ENCODE measurements at places on chromosomes 1 and 21.
A peak's percentile ranks its signal among the peaks of the same experiment; 100 is the strongest.

DNA sequence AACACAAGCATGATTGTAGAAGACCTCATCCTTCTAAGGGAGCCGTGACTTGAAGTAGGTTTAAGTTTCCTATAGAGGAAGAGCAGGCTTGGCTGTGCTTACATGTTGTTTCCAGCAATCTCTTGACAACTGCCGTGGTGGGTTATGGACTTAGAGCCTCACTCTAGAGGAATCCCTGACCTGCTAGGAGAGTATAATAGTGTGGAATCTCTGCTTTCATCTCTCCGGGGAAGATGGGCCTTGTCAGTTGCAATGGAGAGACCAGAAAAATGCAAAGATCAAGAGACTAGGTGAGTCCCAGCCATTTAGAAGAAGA lies 137.6 kb downstream of the MIS18A start:
- DNase-seq, result no peak

- DNase-seq, result no peak
Observed at GRCh38 chr1:12460911-12461621, 156.9 kb downstream of the DHRS3 start.

DNA sequence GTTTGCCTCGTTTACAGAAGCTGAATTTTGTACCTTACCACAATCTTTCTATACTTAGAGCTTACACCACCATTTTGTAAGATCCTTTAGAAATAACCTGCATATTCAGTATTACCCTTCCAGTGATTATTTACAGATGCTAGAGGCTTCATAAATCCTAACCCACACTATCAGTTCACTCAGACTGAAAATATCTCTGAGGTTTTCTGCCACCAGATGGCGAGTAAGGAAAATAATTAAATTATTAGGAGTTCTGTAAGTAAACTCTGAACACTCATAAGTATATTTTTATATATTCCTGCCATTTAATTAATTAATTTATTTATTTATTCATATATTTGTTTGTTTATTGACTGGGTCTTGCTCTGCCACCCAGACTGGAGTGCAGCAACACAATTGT lies 1635.2 kb downstream of the PLA2G4A start:
- no peak for DNase-seq

- no peak for DNase-seq
Observed at GRCh38 chr1:3074800-3075199, 5.8 kb downstream of the PRDM16 start.

DNA sequence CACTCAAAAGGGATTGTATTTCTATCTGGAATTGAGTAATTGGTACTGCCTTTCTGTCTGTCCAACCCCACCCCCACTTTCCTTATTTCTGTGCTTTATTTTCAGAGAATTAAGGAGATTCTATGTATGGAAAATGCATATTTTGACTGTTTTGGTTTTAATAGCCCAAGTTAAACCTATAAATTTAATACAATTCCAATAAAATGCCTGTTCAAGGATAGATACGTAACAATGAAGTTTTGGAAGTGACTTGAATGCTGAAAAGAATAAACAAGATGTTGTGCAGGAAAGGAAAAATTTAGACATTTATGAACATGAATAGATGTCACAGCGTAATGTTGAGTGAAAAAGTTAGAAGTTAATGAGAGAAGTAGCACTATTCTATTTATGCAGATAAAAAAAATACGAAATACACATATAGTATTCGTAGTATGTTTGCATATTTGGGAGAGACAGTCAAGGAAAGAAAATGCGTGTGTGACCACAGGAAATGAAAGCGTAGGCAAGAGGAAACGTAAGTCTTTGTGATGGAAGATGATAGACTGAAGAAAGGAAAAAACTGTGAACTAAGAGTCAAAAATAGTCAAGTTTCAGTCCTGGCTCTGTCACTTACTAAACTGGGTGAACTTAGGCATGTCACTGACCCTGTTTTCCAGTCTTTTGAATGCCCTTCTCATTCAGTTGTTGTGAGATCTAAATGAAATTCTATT lies 62.1 kb downstream of the MEF2D start:
- DNase-seq, result no peak

DNA sequence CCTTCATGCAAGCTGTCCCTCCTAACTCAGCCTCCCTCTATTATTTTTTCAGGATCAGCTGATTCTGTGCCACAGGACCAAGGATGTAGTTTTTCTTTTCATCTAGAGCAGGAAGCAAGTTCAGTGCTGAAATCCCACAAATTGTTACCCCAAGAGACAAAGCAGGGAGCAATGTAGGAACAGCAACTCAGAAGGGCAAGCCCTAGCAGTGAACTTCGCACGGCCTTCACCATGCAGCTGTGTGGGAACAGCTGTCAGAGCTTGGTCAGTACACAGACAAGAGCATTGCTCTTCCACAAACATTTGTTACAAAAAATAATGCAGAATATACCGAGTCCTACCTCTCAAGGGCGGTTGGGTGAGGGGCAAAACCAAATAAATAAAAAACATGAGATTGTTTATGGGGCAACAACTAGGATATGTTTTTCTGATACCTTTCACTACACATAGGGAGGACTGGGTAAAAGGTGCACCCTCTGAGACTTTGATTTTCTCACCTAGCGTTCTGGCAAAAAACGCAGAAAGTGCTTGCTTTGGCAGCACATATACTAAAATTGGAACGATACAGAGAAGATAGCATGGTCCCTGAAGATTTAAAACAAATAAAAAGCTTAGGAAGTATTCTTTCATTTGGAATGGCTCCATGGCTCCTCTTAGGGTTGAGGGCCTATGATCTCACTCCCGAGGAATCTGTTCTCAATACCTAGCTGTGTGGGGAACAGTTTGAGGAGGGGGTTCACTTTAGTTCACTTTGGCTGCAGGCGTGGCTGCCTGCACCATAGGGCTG lies 37.1 kb upstream of the ANGPTL7 start:
- DNase-seq, result no peak

DNA sequence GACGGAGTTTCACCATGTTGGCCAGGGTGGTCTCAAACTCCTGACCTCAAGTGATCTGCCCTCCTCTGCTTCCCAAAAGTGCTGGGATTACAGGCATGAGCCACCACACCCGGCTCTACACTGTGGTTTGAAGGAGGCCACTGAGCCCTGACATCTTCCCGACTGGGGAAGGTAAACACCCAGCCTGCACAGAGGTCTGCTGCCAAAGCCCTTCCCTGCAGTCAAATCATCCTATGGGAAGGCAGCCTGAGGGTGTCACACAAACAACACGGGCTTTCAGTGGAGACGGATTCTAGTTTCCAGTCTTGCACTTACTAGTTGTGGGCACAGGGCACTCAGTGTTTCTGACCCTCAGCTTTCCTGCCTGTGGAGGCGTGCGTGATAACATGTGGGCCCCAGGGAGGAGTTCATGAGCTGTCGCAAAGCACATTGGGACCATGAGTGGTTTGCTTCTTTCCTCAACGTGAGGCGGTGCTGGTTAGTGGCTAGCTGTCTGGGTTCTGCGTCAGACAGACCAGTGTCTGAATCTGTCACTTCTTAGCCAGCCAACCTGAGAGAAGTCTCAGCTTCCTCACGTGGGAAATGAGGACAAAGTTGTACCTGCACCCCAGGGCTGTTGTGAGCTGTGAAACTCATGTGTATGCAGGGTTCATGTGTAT lies 21.5 kb upstream of the OPRD1 start:
- no peak for DNase-seq

DNA sequence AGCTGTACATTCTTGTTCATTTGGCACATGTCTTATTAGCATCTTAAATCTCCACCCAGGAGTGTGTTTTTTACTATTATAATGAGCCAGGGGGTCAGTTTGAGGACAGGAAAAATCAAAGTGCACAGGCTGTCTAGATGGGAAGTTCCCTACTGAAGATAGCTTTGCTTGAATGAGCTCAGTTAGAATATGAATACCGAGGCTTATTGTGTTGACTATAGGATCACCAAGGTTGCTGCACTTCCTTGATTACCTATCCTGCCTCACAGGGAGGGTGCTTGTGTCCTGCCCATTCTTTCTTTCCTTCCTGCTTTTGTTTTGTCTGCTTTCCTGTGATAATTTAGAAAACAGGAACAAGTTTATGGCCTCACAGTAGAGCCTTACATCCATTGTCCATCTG lies 16.3 kb downstream of the PHGDH start:
- DNase-seq, result no peak

DNA sequence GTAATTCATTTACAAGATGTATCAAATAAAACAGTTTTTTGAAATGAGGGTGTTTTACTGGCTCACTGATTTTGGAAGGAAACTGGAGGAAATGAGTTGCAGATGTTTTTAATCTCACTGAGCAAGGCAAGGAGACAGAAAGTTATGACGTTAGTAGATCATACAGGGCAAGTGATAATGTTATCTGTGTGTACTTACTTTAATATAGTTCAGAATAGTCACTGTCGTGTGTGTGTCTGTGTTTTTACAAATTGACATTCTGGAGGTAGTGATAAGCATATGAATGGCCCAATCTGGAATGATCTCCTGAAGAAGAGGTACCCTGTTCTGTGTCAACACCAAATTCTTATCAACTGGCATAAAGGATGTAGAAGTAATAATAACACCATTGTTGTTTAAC lies 1.9 kb upstream of the GBP4 start:
- DNase-seq, result peak; percentile 36

DNA sequence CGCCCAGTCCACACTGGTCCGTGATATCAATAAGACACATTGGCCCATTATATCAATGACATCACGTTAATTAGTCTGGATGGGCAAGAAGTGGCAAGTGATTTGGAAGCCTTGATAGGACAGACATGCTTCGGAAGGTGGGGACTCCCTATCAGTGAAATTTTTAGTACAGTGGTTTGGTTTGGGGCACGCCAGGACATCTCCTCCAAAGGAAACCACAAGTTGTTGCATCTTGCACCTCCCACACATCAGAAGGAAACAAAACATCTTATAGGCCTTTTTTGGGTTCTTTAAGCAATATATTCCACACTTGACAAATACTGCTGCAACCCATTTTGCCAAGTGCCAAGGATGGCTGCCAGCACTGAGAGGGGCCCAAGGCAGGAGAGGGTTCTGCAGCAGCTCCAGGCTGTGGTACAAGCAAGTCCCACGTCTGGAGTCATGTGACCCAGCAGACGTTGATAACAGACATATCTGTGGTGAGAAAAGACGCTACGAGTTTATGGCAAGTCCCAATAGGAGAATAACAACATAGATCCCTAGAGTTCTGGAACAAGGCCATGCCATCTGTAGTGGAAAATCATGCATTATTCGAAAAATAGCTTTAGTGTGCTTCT lies 95.3 kb upstream of the DISP3 start:
- no peak for DNase-seq

DNA sequence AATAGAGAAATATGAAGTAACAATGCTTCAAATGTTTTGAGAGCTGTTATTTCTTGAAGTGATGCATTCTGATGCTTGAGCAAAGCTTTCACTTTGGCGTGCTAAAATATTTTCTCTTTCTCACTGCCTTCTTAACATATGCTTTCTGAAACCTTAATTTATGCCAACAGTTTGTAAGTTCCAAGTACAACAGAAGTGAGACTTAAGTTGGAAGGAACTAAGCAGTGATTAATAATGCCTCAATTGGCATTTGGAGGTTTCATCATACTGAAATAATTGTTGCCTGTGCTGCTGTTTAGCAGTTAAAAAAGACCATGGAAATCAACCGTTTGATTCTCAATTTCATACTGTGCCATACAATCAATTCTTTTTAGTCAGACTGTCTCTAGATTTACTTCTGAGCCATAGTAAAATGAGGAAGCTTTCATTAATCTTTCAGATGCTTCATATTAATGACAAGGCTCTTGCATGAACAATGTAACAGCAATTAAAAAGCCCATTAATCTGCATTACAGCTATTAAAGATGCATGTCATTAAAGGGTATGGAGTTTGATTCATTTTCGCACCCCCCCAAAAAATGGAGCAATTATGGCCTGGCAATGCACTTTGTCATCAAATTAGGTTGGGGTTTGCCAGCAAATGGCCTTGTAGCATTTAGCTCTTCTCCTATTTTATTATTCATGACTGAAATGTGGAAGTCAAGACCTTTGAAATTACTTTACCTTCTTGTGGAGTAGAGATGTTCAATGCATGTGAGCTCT lies 375.3 kb downstream of the USH2A start:
- no peak for DNase-seq

GRCh38 chr1:245370175-245370825 lies 215.5 kb downstream of the KIF26B start:
- DNase-seq, result no peak

DNA sequence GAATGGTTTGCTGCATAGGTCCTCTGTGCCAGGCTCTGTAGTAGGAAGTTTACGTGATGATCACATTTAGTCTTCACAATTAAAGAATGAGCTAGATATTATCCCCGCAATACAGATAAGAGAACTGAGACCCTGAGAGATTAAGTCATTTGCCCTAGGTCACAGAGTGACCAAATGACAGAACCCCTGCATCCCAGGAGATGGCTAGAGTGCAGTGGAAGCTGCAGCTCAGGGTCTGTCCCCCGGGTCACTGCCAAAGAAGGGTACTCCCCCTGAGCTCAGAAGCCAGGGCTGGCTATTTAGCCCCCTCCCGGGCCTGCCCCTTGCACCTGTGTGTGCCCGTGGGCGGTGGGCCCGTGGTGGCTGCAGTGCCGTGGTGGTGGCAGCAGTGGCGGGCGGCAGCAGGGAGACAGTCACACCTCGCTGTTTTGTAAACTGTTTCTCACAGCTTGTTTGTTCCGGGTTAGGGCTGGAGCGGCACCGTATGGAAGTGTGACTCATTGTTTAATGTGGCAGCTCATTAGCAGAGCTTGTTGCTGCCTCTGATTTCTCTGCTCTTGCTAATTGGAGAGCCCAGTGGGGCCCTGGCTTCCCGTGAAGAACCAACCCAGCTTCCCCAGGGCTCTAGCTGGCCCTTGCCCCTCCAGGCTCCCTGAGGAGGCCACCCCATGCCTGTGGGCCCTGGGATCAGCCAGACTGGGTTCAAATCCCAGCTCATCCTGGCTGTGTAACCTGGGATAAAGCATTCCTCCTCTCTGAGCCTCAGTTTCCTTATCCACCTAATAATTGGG lies 19.3 kb upstream of the FOXO6 start:
- DNase-seq, result no peak

DNA sequence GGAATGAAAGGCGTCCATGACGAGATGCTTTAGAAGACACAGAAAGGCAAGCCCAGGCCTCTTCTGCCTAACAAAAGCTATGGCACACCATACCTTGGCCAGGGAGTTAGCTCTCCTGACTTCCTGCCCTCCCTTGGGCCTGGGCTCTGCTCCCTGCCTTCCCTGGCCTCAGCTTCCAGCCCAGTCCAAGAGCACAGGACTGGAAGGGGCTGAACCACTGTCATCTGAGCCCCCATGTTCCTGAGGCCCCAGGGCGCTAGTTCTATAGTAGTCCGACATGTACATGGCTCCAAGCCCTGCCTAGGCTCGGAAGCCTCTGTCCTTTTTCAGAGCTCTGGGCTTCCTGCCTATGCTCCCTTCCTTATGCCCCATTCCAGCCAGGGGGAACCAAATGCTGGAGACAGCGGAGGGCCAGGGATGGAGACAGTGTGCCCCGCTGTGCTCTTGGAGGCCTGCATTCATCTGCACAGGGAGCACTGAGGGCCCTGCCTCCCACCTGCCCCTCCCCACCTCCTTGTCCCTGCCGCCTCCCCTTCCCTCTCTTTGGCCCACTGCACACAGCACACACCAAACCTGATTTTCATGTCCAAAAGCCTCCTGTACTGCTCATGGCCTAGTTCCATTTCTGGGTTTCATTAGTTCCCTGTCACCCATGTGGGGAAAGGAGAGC lies 240.1 kb downstream of the RHOU start:
- DNase-seq, result no peak

Measured in fibroblast of skin of left biceps (primary cell).